ENCODE measurements at places on chromosomes 6 and 20.

DNA sequence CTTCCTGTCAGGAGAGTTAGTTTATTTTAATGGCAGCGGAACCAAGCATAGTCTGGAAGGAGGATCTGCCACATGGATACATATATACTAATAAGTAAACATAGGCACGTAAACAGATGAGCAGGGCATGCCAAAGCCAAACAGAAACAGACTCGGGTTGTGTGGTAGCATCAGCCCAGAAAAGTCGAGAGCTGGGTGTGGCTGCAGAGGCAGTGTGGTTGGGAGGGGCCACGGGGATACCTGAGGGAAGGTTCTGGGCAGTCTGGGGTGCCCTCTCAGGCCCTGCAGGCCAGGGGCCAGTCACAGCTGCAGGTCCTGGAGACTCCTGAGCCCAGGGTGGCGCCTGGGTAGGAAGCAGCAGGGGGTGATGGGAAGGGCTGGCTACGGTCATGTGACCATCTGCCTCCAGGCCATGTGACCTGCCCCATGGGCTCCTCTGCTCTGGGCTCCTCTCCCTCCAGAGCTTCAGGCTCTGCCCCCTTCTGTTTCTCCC, 42.8 kb upstream of the MRPS10 start:
- DNase-seq: no peak

- DNase-seq: no peak
Measured at GRCh38 chr20:52830598-52830997, 141.6 kb upstream of the TSHZ2 start.

GRCh38 chr6:148470606-148471465, 128.2 kb downstream of the SASH1 start:
- no peak for DNase-seq

- DNase-seq: no peak
Measured at GRCh38 chr6:145883263-145883662, 68.7 kb upstream of the FBXO30 start.

GRCh38 chr6:19827247-19827646, 9.9 kb upstream of the ID4 start:
- DNase-seq: no peak

GRCh38 chr6:138129190-138129589, 22.0 kb upstream of the PERP start:
- no peak for DNase-seq

Data from AG04449 (cell line).